Activated CD8-positive, alpha-beta memory T cell treated with anti-CD3 and anti-CD28 coated beads, Interleukin-2, amount 10 ng/mL, durations not matched to agents 7 days and 5 days (primary cell): ENCODE measurements at places on chromosomes 2 and 18.

DNA sequence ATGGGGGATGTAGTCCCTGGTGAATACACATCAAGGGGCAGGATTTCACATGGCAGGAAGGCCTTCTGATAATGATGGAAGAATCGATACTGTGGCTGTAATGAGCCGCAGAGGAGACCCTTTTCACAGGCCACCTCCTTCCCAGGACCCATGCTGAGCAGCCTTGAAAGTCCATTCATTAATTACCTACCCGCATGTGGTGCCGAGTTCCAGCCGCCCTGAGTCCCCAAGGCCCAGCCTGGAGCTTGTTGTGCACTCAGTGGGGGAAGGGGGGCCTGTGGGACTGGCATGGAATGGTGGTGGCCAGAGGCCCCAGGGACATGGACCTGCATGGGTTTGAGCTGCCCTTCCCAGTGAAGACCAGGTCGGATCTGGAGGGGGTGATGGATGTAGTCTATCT, 25.5 kb downstream of the ASB18 start:
- no peak for DNase-seq

GRCh38 chr2:16288371-16289112, 348.2 kb downstream of the MYCN start:
- no peak for DNase-seq

DNA sequence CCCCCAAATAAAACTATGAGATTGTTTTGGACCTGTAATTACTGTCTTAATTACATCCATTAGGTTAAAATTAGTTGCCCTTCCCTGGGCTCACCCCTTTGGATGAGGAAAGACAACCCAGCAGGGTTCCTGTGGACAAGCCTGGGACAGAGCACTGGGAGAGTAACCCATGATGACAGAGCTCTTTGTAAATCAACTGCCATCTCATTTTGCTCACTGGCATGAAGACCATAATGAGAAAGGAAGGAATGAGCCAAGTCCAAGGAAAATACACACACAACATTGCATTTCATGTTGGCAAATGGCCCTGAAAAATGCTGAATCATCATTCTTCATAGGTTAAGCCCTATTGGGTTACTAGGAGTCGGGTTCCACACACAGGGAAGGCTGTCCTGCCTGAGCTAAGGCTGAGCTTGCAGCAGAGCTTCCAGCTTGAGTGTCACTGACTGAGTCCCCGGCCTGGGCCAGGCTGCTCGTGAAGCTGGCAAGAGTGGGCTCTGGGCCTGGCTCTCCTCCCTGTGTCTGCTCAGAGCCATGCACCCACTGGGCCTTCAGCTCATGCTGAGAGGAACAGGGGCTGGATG, 94.1 kb upstream of the ACAA2 start:
- DNase-seq, result no peak

- DNase-seq, result no peak
Measured at GRCh38 chr2:160364364-160364763, 129.2 kb downstream of the RBMS1 start.

- peak; percentile 48 for DNase-seq
Measured at GRCh38 chr2:60818272-60818671, 62.2 kb downstream of the PAPOLG start.

GRCh38 chr2:20568501-20569463, 82.1 kb downstream of the HS1BP3 start:
- DNase-seq, result no peak

DNA sequence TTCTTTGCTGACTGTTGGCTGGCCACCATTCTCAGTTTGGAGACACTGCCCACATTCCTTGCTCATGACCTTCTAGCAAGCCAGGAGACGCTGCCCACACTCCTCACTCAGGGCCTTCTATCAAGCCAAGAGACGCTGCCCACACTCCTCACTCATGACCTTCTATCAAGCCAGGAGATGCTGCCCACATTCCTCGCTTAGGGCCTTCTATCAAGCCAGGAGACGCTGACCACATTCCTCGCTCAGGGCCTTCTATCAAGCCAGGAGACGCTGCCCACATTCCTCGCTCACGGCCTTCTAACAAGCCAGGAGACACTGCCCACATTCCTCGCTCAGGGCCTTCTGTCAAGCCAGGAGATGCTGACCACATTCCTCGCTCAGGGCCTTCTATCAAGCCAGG, 131.3 kb upstream of the CBLN2 start:
- no peak for DNase-seq

DNA sequence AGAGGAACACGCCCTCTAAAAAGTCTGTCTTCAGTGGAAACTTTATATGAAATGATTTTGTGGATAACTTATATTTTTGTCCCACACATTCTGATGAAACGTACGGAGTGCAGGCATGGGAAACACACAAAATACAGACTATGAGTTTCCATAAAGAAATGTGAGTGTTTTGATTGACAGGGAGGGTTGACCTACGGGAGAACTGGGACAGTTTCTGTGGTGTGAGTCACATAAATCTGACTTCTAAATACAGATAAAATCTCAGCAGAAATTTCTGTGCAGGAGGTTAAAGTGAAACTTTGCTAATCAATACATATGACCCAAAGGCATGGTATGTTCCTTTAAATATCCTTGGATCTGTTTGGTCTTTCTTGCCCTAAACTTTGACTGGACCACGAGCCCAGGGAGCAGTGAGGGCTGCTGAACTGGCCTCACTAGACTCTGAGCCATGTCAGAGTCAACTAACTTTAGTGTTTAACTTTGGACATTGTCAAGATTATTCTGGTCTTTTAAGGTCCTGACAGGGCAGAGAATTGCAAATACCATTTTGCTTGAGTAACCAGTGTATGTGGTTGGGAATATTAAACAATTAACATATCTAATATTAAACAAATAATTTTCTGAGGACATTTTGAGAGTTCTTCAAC, 206.9 kb upstream of the LYPD1 start:
- DNase-seq, result no peak

DNA sequence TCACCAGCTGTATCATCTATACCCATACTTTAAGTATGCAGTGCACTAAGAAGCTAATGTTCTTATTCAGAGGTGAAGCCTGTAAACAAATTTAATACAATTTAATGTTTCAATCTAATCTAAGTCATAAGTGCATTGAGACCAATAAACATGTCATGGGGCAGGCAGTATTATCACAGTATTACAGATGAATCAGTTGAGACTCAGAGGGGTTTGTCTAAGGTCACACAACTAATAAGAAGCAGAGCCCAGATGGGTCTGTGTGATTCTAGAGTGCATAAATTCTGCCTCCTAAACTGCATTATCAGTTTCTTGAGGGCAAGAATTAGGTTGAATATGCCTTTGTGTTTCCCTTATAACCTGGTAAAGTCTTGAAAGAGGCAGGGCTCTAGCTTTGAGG, 140.9 kb upstream of the RNF152 start:
- DNase-seq, result no peak

- no peak for DNase-seq
Measured at GRCh38 chr2:10267036-10267435, 35.7 kb upstream of the HPCAL1 start.

DNA sequence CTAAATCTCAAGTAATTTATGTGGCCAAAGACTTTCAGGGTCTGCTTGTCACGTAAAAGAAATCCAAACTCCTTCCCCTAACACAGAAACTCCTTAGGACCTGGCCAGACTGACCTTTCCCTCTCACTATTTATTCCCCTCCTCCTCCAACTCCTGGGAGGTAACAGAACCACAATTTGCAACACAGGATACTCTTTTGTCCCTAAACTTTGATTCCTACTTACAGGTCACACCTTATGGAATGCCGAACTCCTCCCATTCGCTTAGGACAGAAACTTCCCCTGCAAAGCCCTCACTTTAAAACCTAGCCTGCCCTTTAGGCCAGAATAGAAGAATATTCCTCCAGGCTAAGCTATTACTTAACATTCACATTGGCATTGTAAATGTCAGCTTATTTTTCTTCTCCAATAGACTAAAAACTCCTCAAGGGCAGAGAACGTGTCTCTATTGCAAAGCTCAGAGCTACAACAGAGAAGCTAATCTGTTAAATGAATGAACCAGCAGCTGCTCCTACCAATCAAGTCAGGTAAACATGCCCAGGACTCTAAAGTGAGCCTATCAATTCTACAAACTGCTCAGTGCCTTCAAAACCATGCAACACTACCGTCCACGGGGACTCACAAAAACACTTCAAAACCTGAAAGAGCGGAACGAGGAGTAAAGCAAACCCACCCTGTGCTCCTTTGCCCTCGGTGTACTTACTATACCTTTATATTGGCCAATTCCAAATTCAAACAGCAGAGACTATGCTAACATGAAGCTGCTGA, 6.1 kb downstream of the INO80D start:
- DNase-seq, result no peak

DNA sequence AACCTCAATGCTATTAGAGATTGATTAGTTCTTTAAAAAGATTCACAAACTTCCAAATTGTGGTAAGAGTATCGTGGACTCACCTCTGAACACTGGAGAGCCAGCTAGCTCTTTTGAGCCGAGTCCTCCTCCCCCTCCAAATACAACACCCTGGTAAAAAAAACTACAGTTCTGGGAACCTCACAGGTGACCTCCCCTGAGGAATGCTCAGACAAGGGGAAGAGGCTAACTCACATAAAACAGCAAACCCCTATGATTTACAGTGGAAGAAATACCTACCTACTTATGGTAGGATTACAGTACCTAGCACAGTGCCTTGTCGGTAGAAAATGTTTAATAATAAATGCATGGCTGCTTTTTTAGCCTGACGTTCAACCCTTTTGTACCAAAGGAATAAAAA, 8.4 kb downstream of the ZNF24 start:
- DNase-seq, result no peak

- no peak for DNase-seq
Measured at GRCh38 chr2:188705191-188705590, 269.0 kb upstream of the COL3A1 start.

DNA sequence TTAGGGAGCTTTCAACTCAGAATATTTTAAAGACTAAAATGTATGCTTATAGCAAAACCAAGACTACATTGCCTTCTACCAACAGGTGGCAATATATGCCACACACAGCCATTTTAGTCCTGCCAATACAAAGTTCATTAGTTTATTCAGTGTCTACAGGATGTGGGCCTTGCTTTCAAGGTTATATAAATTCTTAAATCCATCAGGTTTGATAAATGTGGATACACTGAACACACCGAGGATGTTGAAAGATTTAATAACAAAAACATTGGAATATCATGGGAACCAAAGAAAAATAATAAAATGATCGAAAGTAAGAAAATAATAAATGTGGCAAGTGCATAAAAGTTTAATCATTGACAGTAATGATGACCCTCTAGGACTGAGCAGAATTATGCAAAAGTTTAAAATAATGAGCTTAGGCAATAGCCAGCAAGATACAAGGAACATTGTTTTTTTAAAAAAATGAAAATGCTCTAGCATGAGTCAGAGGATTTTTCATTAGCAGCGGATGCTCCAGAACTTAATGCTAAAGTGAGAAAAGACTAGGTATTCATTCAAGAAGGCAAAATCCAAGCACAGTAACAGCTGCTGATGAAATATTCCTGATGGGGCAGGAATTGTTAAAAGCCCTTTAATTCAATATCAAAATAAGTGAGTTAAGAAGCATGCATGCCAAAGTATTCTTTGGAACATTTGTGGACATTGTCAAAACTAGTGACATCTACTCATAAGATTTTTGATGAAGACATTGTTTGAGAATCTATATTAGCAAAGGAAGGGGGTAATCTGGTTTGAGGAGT, 14.2 kb downstream of the SCN9A start:
- DNase-seq, result no peak

DNA sequence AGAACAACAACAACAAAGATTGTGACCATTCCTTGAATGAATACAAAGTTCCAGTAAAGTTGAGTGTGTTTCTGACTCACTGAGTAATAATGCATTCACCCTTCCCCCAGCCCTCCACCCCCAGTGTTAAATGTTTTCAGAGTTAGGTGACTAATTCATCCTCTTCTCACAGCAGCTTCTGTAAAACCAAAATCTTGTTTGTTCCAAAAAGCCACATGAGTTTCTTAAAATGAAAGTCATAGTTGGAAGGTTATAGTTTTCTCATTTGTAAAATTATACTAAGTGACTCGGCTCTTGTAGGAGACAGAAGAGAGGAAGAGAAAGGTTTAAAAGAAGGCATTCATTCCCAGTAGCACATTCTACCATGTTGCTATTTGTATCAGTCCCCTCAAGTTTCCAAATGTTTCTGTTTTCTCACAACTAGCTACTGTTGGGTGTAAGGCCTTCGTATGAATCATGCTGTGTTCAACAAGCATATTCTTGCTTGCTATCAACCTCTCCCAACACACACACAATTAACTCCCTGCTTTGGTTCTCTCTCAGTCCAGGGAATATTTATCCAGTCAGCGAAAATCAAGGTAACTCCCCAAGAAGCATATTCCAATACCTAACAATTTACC, 75.3 kb downstream of the MBD2 start:
- DNase-seq, result peak; percentile 76

DNA sequence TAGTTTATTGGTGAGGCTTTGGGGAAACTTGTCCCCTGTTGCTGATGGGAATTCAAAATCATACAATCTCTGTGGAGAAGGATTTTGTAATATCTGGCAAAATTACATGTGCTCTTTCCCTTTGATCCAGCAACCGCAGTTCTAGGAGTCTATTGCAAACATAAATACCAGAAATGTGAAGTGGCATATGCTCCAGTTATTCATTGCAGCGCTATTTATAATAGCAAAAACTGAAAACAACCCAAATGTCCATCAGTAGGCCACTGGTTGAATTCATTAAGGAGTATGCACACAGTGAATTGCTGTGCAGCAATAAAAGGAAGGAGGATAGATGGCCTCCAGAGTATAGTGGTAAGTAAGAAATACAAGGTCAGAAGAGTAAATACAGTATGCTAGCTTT, 76.5 kb downstream of the HNRNPLL start:
- no peak for DNase-seq

DNA sequence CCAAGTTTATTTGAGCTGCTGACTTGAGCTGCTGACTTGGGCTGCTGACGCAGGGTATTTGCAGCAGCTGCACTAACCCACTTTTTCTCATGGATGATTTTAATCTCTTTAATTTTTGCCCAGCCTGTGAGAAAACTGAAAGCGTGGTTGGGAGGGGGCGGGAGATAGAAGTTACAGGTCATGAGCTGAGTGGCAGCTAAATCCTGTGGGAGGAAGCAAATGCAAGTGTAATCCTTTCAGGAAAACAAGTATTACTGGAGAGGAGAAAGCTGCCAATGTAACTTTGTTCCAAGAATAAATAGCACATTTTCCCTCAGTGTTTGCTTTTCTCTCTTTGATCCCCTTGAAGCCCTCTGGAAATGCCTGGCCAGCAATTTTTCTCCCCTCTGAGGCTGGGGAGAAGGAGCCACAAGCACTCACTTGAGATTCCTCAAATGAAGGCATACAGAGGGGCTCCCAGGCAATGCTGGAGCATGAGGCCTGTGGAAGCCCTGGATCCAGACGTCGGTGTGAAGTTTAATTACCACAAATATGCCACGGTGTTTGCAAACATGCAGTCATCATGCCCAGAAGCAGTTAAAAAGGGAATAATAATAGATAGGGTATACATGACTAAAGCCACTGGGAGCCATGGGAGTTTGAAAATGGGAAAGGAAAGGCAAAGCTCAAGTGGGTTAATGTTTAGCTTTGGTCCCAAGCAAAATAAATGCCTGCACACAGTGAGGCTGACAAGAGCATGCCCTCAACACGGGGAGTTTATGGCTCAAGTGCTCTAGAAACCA, 10.4 kb upstream of the EVA1A start:
- no peak for DNase-seq
